ENCODE measurements at places on chromosomes 7 and 10.

DNA sequence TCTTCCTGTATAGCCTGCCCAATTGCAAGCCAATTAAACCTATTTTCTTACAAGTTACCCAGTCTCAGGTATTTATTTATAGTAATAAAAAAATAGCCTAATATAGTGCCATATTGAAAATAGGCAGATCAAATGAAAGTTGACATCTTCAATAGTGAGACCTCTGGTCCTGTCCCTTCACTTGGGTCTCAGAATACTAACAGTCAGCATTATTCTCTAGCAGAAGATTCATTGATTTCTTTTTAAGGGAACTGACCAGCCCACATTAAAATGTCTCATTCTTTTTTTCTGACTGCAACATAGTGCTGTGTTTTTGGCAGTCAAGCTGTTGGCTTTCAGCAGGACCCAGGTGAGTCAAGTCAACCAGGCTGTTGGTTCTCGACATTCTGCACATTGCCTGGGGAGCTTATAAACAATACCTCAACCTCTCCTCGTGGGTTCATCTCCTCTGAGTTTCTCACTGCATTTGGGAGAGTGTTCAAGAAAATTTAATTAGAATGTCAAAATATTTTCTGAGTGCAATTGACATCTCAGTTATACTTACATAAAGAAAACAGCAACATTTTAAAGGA is 109.8 kb downstream of the MKX start:
- DNase-seq, result no peak

DNA sequence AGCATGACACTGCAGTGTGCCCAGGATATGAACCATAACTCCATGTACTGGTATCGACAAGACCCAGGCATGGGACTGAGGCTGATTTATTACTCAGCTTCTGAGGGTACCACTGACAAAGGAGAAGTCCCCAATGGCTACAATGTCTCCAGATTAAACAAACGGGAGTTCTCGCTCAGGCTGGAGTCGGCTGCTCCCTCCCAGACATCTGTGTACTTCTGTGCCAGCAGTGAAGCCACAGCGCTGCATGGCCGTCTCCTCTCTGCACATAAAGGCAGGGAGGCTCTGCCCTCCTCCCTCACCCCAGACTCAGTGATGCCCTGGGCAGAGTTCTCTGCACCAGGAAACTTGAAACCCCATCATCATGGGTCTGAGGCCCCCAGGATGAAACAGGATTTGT is 70.7 kb upstream of the PRSS58 start:
- DNase-seq, result no peak

GRCh38 chr10:44970812-44971395 is 7.7 kb downstream of the DEPP1 start:
- no peak for DNase-seq

DNA sequence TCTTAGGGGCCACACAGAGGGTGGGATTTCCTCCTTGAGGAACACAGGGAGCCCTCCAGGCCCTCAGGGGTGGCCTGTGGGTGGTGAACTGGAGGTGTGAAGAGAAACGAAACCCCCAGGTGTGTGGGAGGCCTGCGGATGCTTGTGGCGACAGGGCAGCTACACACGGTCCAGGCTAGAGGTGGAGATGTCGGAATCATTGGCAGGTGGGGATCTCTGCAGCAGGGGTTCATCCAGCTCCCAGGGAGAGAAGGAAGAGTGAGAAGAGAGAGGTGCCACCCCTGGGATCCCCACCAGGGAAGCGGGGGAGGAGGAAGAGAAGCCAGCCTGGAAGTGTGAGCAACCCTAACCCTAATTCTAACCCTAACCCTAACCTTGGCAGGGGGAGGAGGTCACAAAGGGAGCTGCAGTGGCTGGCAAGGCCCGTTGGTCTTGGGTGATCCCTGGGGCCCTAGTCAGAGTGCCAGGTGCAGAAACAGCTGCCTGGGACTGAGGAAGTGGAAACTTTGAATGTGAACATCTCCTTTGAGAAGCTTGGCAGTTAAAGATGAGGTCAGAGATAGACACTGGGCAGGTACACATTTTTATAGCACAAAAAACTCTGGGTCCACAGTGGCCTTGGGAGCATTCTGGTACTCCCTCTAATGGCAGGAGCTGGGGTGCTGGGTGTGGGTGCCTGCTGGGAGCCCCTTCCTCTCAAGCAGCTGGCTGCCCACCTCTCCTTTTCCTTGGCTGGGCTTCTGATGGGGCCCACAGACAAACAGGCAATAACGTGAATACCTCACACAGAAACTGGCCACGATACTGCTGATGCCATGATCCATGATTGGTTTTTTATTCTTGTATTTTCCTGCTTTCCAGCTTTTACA is 6.8 kb upstream of the AEBP1 start:
- DNase-seq, result no peak

DNA sequence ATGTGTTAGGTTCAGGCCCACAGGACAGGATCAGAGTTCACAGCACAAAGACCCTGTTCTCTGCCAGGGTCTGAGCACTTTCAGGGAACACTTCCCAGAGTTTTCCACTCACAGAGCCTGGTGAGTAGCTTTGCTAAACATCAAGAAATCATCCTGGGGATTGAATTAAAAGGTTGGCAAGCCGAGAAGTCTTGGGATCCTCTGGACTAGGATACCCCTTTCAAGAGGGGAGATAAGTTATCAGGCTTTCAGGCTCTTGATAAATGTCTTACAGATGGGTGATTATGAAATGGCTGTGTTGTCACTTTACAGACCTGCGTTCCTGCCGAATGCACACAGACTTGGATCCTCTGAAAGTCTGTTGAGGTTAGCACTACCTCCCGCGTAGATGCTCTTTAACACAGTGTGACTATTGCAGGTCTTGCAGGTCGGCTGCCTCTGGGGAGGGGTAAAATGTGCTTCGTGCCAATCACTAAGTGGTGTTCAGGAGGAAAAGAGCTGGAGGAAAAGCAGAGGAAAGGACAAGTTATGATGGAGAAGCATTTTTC is 473.5 kb upstream of the AKR1E2 start:
- peak; percentile 85 for DNase-seq

DNA sequence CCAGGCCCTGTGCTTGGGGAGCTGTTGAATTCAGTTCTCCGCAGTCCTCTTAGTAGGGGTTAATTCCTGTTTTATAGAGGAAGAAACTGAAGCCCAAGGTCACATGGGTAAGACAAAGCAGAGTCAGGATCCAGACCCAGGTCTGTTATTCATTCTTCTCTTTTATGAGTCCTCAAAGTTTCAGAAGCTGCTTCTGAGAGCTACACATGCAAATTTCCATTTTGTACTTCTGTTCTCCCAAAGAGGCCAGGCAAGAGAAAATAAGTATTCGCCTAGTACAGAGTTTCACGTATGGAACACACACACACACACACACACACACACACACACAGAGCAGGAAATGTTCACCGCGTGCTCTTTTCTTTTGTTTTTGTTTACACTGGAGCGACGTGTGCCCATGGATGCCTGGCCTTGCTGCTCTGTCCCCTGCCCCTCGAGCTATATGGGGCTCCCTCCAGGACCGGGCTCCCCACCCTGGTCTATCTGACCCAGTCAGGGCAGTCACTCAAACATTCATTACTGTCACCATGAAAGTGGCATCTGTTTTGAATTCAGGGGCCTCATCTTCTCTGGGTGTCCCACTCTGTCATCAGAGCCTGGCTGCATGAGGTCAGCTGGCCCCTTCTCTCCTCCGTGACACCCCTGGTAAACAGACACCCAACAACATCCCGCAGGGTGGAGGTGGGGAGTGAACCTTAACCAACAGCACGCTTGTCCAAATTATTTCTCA is 84.4 kb downstream of the TNS3 start:
- DNase-seq, result no peak

GRCh38 chr7:115005251-115005650 is 83.4 kb downstream of the MDFIC start:
- DNase-seq, result peak; percentile 12

- no peak for DNase-seq
These were observed 1240.9 kb upstream of the LRRTM3 start for GRCh38 chr10:65684896-65685295.

GRCh38 chr7:122748195-122748594 is 45.5 kb upstream of the RNF148 start:
- no peak for DNase-seq

DNA sequence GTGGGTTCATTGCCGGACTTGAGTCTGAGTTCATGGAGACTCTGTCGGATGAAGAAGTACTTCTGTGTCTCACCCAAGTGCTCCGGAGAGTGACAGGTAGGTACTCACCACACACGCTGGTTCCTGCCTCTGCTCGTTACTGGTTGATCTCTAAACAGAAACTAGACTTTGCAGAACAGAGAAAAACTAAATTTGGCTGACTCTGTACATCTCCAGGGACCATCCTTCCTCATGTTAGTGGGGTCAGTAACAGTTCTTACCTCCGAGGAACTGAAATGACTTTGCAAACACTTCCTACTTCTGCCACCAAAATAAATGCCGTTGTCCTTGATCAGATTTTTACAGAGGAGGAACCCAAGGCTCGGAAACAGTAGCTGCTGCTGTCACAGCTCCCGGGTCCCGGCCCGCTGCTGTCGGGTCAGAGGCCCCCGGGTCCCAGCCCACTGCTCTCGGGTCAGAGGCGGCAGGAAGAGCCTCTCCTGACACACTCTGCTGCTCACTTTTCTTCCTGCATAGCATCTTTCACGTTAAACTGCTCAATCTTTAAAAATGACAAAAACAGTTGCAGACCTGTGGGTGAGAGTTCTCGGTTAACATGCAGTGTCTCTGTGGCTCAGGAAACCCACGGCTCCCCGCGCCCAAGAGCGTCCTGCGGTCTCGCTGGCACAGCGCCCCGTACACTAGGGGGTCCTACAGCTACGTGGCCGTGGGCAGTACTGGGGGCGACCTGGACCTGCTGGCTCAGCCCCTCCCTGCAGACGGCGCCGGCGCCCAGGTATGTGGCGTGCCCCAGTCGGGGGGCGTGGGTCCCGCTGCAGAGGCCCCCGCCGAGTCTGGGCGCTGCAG is 4.8 kb upstream of the MTG1 start:
- no peak for DNase-seq

- DNase-seq, result no peak
These were observed 10.4 kb downstream of the CALML3 start for GRCh38 chr10:5534880-5535856.

DNA sequence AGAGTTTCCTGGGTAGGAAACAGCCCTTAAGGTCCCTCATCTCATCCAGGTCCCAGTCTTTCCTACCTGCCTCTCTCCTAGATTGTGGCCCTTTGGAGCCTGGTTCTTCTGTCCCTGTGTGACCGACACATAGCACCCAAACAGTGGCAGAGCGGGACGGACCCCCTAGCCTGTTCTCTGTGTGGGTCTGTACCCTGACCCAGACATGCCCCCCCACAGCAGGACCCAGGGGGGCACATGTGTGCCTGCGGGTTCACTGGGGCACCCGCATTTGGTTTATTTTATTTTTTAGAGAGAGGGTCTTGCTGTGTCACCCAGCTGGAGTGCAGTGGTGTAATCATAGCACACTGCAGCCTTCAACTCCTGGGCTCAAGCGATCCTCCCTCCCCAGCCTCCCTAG is 11.5 kb downstream of the LIMK1 start:
- DNase-seq, result no peak

- no peak for DNase-seq
These were observed 4.5 kb upstream of the HKDC1 start for GRCh38 chr10:69215405-69216171.

DNA sequence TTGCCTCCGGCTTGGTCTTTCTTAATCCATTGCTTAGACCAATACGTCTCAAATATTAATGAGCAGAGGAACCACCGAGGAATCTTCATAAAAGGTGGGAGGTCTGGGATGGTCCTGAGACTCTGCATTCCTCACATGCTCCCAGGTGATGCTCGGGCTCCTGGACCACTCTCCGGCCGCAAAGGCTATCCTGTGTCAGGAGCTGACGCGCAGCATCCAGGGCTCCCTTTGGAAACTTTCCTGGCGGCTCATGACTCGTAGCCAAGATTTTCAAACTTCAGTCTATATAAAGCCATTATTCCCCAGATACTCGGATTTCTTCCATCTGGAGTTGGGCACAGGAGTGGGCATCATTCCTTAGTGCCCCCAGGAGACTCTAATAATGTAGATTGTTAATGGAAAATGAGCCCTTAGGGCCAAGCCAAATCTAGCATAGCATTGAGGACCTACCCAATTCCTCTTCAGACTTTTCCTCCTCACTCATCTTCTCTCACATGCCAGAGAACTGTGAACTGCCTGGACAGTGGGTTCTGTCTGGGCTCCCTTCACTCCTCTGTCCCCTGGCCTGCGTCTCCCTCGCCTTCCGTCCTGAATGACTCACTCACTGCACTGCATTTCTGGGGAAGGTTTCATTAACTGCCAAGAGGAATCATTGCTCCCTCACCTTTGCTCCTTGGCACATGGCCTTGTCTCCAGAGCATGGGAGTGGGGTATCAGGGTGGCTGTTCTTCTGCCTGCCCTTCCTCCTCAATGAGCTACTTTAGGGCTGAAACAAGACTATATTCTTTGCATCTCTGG is 89.3 kb downstream of the MKI67 start:
- DNase-seq, result peak; percentile 66

DNA sequence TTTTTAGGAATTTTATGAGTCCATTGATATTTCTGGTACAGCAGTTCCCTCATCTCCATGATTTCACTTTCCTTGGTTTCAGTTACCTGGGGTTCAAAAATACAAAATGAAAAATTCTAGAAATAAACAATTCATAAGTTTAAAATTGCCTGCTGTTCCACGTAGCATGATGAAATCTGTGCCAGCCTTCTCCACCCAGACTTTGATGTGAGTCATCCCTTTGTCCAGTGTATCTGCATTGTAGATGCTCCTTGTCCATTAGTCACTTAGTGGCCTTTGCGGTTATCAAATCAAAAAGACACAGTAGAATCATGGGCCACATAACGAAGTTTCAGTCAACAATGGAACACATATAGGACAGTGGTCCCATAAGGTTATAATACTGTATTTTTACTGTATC is 286.9 kb downstream of the PTEN start:
- DNase-seq, result peak; percentile 80

All from kidney tubule cell (primary cell).